ENCODE measurements at places on chromosomes 6 and 20. TPM values are rescaled to one million over a fixed set of nuclear protein-coding genes. Genes with fewer than 3 reads are reported as not detected.

- peak; percentile 67 for DNase-seq
These were observed 3.4 kb upstream of the RSPO4 start for GRCh38 chr20:1005452-1006027.

GRCh38 chr6:4362326-4362725 is 227.0 kb upstream of the ECI2 start:
- DNase-seq = no peak

DNA sequence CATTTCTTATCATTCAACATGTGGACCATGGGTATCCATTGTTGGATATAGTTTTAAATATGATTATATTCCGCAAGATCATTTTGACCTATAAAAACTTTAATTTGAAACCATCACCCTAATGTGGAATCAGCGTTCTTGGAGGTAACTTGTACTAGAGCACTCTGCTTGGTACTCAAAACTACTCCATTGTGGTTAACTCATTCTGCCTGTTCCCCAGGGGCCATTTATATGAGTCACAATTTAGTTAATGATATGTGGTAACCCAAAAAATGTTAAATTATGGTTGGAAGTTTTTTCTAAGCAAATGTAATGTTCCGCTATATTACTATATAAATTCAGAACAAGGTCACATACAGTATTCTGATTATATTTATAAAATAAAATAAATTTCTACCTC is 109.3 kb downstream of the TRDN start:
- no peak for DNase-seq

GRCh38 chr20:57582432-57583288 is 21.8 kb downstream of the PCK1 start:
- DNase-seq = peak; percentile 70

RAB5IF gene
- total RNA-seq = 130 TPM

SRC gene
- total RNA-seq = 45.5 TPM

DNA sequence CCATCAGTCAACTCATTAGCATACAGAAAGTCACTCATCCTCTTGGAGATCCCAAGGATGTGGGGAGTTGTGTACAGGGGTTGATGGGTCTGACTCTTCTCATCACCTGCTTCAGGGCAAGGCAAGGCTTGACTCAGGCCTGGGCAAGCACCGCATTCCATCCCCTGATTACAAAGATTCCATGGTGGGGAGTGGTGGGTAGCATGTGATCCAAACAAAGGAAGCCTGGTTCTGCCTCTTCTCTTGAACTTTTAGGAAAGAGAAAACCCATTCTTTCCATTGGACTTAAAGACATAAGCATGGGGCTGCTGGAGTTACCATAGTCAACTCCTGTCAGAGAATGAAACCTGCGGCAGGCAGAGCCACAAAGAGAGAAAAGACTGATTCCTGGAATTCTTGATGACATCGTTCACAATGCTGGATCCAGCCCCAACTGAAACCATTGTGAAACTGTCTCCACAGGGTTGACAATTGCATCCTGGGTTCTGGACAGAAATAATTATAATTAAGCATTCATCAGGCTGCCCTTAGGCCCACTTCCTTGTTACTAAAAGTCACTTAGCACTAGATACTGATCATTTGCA is 235.8 kb upstream of the KCNG1 start:
- peak; percentile 30 for DNase-seq

LAMA2 gene
- total RNA-seq = 55.6 TPM

All from hepatocyte (in vitro differentiated cells).